GOT3 (cell line): ENCODE measurements at places on chromosomes 4 and X.

DNA sequence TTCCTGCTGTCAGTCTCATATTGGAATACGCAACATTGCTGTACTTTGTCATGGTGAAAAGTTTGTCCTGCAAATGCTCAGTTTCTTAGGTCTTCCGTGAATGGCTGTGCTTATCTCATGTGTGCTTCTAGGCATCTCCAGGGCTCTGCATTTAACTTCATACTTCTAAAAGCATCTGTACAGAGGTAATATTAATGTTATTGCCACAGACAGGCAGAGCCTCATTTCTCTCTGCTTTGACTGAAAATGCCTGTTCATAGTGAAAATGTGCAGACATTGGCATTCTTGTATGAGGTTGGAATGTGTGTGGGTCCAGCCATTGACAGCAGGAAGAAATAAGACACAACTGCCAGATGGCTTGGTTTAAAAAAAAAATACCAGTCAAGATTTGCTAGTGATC, 140.1 kb upstream of the TTC29 start:
- no peak for DNase-seq

DNA sequence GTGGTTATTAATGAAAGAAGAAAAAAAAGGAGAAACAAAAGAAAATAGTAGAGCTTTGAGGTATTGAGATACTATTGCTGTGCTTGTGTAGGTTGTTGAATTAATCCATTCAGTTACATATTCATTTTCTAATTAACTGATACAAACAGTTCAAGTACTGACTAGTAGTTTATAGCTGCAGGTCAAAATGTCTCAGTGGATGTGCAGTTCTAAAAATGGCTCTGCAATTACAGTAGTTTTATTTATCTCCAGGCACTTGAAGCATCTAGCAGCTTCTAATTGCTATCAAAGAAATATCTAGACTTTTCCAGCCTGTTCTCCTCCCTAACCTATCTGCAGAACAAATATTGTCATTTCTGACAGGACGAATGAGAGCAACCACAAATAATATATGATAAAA, 1887.7 kb upstream of the PCDH7 start:
- DNase-seq = no peak

DNA sequence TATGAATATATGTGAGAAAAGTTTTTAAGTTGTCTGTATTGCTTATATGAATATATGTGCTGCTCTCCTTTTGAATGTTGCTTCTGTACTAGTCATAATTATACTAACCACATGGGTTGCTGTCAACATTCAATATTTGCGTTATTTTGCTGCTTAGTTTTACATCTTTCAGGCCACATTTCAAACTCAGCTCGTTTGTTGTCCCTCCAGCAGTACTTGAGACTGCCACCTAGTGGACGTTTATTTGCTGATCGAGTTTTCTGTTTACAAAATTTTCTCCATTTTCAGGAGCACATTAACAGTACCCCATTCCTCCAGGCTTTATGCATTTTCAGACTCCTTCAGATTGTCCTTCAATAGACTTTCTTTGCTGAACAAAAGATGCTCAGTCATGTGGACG, 75.8 kb downstream of the NUDT11 start:
- no peak for DNase-seq

DNA sequence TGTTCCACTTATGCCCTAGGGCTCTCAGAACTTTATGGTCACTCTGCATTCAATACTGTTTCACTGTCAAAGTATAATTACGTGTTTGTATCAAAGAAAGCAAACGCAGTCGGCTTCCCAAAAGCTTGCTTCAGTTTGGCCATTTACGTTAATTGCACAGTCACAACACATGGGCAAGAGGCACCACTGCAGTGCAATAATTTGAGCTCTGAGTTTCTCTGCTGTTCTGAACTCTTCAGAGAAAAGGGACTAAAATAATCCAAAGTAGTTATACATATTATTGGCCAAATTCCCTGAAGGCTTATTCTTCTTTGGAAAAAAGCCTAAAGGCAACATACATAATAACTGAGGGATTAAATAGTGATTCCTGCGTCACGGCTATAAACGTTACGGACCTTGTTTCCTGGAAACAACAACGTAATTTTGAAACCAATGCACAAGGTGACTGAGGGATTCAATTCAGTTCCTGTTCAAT, 51.3 kb downstream of the RNF150 start:
- DNase-seq = no peak

DNA sequence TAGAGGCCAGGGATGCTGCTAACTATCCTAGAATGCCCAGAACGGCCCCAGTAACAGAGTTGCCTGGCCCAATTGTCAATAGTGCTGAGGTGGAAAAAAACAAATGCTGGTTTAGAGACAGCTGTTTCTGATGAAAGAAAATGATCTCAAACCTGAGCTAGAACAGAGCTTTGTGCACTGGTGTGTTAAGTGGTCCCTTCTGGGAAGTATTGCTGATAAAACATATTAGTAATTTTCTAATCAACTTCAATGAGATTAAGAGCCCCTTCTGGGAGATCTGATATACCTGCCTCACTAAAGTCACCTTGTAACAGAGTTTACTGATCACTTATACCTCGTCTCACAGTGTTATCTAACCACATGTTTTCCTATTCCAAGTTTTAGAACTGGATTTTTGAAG, 42.1 kb downstream of the SMPX start:
- DNase-seq = no peak

DNA sequence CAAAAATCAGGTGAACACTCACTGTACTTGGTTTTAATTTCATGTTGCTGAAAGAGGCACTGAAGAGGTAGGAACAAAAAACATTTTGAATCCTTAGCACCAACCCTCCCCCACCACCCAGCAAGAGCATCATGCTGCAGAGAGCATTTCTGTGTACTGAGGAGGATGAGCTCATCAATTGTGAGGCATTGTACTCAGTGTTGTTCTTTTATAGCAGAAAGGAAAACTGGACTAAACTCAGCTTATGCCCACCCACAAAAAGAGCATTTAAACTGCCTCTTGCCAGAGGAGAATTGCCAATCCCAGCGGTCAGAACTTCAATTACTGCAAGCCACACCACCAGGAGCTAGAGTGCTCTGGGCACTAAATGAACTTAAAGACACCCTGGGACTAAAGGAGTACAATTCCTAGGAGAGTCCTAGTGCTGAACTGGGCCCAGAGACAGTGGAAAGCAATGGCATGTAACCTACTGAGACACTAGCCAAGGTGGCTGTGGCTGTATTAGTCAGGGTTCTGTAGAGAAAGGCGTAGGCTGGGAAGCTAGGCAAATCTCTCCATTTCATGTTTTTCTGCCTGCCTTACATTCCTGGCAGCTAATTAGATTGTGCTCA, 280.7 kb upstream of the KLHL4 start:
- no peak for DNase-seq

GRCh38 chr4:72975488-72975784, 94.1 kb downstream of the COX18 start:
- DNase-seq = no peak
